ENCODE measurements at places on chromosomes 4 and X.

- no peak for DNase-seq
These were observed 209.7 kb upstream of the PRPS2 start for GRCh38 chrX:12581546-12581945.

DNA sequence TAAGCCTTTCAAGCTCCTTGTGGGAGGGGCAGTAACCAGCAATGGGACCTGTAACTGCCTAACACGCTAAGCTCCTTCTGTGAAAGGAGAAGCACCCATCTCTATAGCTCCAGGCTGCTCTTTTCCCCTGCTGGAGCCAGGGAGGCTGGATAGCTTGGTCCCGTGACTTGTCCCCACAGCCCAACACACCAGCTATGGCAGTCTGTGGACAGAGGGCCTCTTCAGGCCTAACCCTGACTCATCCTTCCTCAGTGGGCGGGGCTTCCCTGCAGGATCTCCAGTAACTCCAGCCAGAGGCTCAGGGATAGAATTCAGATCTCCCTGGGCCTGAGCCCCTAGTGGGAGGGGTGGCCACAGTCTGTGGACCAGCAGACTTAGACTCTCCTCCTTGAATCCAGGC, 1290.1 kb downstream of the PCDH7 start:
- DNase-seq = no peak

GRCh38 chr4:14149176-14150053, 521.9 kb upstream of the BOD1L1 start:
- DNase-seq = no peak

DNA sequence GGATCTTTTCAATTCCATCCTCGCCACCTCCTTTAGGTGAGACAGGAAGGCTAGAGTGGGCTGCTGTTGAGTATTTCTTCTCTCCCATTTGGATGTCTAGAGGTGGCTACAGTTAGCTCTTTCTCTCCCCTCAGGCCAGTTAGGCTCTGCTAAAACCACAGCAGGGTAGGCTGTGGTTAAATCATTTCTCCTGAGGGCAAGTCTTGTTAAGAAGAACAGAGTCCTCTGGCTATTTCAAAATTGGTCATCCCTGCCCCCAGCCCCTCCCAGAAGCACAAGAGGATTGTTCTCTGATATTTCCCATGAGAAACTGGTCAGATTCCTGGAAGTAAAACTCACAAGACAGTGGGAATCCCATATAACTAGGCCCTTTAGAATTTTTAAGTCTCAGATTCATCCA, 1359.5 kb downstream of the TECRL start:
- no peak for DNase-seq

DNA sequence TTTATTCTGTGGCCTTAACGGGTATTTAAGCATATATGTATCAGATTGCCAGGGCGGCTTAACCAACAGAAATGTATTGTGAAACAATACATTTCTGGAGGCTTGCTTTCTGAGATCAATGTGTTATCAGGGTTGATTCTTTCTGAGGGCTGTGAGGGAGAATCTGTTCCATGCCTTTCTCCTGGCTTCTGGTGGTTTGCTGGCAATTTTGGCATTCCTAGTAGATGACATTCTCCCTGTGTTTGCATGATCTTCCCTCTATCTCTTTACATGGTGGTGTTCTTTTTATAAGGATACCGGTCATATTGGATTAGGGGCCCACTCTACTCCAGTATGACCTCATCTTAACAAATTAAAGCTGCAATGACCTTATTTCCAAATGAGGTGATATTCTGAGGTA, 16.9 kb upstream of the CEP135 start:
- DNase-seq = no peak

GRCh38 chrX:85992811-85993229, 54.5 kb downstream of the CHM start:
- no peak for DNase-seq

DNA sequence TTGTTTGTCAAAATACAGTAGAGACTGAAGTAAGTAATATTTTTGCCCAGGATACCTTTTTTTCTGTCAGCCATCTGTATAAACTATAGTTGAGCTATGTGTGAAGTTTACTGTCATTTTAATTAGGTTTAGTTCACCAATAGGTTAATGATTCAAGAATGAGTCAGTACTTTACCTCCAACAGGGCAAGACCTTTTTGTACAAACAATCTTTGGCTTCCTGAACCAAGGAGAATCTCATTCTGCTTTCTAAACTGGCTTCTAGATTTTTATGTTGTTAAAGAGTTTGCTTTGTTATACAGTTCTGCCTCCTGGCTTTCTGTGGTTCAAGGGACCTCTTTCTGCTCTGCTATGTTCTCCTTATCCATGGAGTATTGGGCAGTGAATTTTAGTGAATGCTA, 412.0 kb upstream of the NR3C2 start:
- DNase-seq = no peak

DNA sequence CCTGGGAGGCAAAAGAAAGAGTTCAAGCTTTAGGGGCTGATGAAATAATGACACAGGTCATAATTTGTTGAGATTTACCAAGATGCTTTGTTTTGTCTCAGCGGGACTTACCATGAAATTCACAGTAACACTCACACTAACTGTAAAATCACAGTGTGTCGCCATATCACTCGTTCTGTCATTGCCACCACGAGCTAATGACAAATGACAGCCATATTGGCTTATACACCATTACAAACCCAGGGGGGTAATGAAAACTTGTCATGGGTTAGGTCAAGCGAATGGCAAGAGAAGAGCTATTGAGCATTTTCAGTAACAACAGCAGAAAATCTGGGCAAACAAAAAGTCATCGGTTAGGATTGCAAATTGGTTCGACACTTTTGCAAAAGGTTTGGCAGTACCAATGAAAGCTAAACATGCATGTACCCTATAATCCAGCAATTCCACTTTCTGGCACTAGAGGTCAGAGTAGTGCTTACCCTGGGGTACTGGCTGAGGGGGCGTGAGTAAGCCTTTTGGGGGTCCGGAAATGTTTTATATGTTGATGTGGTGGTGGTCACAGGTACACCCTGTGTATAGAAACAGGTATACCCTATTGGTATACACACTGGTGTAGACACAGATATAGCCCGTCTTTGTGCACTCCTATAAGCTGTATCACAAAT, 83.9 kb upstream of the RAI2 start:
- DNase-seq = no peak

- no peak for DNase-seq
These were observed 112.4 kb upstream of the ELOVL6 start for GRCh38 chr4:110310795-110311194.

GRCh38 chrX:131763674-131764073, 219.8 kb downstream of the OR13H1 start:
- DNase-seq = no peak

DNA sequence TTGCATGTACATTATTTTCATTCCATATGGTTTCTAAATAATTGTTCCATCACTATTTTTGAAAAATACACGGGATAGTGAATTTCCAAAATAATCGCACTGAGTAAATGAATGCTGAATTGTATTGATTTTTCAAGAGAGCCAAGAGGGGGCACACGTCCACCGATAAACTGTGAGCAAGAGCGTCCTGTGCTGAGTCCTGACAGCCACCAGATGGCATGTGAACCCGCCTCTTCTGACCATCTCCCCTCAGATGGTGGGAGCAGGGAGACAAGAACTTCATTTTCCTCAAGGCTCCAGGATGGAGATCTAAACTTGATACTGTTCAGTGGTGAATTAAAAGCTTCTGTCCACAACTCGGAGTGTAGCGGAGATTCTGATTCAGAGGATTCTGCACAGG, 30.6 kb upstream of the IL9R start:
- DNase-seq = no peak

DNA sequence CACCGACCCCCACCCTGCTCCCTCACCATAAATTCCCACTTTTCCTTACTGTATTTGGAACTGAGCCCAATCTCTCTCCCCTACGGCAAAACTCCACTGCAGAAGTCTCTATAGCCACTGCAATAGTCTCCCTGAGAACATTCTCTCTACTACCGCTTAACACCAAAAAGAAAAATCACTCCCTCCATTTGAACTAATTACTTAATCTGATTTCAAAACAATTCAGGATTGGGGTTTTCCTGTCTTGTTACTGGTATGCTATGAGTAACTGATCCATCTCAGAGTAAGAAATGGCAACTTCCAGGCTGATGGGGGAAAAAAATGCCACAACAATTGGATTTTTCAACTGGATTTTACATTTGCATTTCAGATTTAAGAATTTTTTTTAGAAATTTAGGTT, 5.8 kb downstream of the PAPSS1 start:
- DNase-seq = no peak

GRCh38 chr4:58261526-58261925, 1151.3 kb upstream of the IGFBP7 start:
- DNase-seq = no peak
